Hepatic stellate cell (primary cell): ENCODE measurements at places on chromosomes 11 and 22.

- no peak for DNase-seq
These were observed 193.5 kb upstream of the PITPNB start for GRCh38 chr22:28112548-28113043.

- DNase-seq: peak; percentile 5
These were observed 60.8 kb upstream of the CCDC179 start for GRCh38 chr11:22920939-22921565.

- no peak for DNase-seq
These were observed 163.6 kb downstream of the GRIK4 start for GRCh38 chr11:120675171-120675570.

DNA sequence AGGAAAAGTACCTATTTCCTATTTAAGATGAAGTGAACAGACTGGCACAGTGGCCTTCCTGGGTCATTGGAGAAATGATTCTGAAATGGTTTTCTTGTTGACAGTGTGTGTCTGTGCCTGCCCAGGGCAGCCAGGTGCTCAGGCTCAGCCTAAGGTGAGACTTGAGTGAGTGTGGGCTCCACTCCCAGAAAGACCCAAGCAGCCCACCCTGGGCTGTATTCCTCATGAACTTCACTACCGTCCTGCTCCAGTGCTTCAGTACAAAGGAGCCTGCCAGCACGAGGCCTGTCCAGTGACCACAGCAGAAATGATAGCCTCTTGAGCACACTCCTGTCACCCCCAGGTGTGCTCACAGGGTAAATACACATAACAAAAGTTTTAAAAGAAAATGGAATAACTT, 49.5 kb downstream of the GAB4 start:
- no peak for DNase-seq

GRCh38 chr22:19115628-19116027, 6.6 kb downstream of the DGCR2 start:
- no peak for DNase-seq
